ENCODE measurements at places on chromosomes 3 and 15.

- peak; percentile 62 for DNase-seq
These were observed 16.9 kb upstream of the LPP start for GRCh38 chr3:188137051-188137450.

DNA sequence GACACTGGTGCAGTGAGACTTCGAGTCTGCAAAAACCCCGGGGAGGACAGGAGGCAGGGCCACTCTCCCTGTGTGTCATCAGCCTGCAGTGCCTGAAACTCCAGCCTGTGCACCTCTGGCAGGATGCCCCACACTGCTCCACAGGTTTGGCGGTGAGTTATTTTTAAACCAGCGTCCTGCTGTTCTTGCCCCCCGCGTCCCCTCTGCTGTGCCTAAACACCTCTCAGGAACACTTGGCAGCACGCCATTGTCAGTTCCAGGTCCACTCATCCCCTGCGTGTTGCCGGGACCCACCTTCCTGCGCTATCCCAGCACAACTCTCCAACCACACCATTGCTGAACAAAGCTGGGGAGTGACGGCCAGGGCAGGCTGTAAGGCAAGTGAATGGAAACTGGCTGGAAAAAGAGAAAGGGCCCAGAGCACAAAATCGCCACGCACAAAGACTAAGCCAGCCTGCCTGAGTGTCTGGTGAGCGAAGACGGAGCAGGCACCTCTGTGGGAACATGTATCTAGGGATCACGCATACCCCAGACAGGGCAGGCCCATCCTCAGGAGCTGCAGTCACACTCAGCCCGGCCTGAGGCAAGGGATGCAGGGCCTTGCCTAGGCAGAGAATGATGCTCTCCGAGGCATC is 3.1 kb upstream of the PLA2G4F start:
- DNase-seq = no peak

- no peak for DNase-seq
These were observed 56.0 kb downstream of the MEF2A start for GRCh38 chr15:99621767-99622166.

- DNase-seq = no peak
These were observed 23.5 kb downstream of the LSM3 start for GRCh38 chr3:14201940-14202684.

DNA sequence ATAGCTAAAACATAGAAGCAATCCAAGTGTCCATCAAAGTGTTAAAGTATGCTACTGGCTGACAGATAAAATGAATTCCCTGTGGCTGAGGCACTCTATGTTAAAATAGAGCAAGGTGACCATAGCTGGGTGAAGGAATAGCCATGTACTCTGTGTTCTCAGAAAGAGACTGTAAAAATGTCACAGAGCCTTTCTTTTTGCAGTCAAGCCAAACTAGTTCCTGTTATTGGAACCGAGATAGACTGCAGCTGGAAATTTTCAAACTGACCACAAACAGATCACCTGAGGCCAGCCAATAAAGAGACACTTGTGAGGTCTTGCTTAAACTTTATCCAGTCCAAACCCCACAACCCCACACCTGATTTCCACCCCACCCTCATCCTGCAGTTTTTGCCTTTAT is 422.8 kb upstream of the NAALADL2 start:
- DNase-seq = no peak

- DNase-seq = no peak
These were observed 60.5 kb upstream of the KY start for GRCh38 chr3:134711284-134711683.

- no peak for DNase-seq
These were observed 105.5 kb downstream of the ADAM10 start for GRCh38 chr15:58643996-58644395.

GRCh38 chr3:2861120-2861519 is 249.1 kb downstream of the IL5RA start:
- no peak for DNase-seq

GRCh38 chr15:40499931-40500330 is 29.1 kb downstream of the CHST14 start:
- DNase-seq = no peak

DNA sequence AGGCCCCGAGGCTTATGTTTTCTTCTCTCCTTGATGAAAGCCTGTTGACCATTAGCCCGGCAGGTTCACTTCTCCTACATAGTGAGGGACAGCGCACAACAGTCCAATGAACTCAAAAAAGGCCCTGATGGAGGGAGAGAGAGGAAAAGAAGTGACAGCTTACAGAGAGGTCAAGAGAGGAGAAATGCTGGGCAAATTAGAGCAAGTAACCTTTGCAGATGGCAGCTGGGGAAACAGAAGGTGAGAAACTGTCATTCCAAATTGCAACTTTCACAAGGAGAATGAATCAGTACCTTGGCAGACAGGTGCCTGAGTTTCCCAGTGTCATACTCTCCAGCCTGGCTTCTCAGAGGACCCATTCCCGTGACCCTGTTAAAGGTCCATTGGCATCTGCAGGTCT is 252.0 kb downstream of the EPHB1 start:
- DNase-seq = no peak

- DNase-seq = peak; percentile 27
These were observed 51.9 kb downstream of the BBX start for GRCh38 chr3:107574650-107575049.

DNA sequence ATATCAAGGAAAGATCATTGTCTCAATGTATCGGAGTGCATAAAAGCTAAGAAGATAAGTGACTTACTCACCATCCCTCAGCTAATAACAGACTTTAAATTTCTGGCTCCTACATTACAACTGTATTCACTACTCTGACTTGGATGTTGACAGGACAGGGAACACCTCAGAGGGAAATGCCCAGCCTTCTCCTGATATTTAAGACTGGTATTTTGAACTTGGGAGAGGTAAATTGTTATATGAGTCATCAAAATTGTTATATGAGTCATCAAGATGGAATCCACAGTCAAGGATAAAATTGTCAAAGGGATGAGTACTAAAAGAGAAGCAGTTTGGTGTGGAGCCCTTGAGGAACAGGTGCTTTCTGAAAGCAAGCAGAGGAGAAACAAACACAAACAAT is 961.4 kb downstream of the VGLL3 start:
- no peak for DNase-seq

GRCh38 chr3:62562596-62562995 is 189.2 kb upstream of the FEZF2 start:
- no peak for DNase-seq

GRCh38 chr15:79540551-79540950 is 108.4 kb downstream of the MINAR1 start:
- DNase-seq = no peak

GRCh38 chr3:122975163-122975923 is 52.2 kb downstream of the SEMA5B start:
- no peak for DNase-seq

DNA sequence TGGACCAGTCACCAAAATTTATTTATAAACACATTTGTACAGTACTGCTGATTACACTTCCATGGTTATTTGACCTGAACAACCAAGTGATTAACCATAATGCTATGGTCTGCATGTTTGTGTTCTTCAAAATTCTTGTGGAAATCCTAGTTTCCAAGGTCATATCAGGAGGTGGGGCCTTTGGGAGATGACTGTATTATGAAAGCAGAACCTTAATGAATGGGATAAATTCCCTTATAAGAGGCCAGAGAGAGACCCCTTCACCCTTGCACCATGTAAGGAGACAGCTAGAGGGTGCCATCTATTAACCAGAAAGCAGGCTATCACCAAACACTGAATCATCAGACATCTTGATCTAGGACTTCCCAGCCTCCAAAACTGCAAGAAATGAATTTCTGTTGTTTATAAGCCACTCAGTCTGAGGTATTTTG is 1.9 kb downstream of the SCAPER start:
- DNase-seq = no peak

DNA sequence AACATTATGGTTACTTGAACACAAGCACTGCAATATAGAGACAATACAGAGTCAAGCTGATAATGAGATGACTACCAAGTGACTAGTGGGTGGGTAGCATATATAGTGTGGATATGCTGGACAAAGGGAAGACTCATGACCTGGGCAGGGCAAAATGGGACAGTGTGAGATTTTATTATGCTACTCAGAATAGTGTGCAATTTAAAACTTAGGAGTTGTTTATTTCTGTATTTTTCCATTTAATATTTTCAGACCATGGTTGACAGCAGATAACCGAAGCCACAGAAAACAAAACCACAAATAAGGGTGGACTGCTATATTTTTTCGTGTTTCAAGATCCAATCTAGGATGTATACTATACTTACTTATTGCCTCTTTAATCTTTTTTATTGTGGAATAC is 19.6 kb downstream of the GALK2 start:
- DNase-seq = no peak

GRCh38 chr3:69321301-69322157 is 64.4 kb downstream of the FRMD4B start:
- no peak for DNase-seq

DNA sequence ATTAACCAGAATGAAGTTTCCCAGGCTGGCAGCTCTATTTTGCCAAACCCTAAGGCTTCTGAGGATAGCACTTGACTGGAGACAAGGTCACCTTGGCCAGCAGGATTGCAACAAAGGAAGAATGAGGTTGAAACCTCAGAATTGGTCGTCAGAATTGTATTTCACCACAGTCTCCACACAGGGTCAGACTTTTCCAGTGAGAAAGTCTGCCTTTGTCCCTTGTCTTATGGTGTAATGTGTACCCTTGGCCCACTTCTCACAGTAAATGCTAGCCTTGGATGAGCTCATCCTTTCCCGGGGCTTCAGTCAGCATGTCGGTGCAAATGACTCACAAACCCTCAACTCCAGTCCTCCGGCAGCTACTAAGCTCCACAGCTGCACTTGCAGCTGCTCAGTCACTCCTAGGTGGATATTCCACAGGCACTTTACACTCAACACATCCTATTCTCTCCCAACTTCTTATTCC is 19.7 kb downstream of the SSR3 start:
- DNase-seq = peak; percentile 83

DNA sequence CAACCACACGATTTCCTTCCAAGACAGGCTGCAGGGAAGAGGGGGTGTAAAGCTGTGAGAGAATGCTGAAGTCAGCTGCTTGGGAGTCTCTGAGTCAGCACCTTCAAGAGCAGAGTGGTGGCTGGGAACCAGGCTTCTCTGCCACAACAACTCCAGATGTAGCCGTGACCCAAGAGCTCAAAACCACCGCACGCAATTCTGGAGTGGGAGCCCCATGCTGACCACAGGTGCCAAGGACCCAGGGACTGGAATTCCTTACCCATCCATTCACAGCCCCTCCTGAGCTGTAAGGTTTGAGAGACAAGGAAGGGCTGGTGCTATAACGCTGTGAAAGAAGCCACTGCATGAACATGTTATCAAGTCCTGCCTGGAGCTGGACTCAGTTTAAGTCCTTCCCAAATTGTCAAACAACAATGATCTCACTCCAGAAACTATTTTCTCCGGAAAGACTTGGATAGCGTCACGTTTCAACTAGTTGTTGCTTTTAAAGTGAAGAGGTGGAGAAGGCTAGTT is 61.4 kb downstream of the UMPS start:
- no peak for DNase-seq

- no peak for DNase-seq
These were observed 26.0 kb downstream of the PPCDC start for GRCh38 chr15:75049392-75049791.

DNA sequence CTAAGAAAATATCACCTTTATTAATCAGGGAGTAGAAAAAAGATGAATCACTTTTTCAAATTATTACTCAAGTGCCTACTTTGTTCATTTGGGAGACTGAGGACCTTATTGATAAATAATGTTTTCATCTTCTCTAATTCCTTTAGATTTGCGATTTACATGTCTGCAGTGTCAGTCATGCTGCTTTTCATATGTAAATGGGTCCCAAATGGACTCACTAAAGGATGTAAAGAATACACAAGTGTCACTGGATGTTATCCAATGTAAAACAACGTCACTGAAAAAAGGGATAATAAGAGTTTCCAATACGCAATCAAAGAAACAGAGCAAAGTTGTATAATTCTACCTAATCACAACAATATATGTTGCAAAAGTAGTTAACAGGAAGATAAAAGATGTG is 84.9 kb downstream of the TFDP2 start:
- DNase-seq = no peak

DNA sequence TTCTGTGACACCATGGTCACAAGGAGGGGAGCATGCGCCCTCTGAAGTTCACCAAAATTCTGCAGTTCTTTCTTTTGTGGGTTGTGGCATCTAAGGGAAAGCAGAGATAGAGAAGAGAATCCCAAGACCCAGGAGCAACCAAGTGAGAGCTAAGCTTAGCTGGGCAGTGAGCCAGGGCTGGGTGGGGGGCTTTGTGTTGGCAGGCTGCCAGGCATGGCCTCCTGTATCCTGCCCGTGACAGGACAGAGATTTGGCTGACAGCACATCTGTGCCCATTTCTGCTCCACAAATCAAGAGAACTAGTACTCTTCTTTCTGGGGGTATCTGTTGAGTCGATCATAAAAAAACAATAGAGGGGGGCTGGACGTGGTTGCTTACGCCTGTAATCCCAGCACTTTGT is 66.2 kb downstream of the NMNAT3 start:
- no peak for DNase-seq

GRCh38 chr15:36748366-36749115 is 169.1 kb downstream of the CDIN1 start:
- no peak for DNase-seq

DNA sequence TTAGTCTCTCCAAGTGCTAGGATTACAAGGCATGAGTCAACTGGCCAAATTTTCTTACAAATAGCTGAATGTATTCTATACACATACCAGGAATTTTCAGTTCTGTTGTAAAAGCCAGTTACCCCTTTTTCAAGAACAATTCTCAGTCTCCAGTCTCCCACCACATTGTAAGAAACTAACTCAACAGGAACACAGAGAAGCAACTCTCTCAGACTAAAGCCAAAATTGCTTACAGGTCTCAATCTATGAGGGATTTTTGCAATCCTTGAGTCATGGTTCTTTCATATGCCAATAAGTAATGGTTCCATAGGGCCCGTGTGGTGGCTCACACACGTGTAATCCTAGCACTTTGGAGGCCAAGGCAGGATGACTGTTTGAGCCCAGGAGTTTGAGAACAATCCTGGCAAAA is 8.5 kb downstream of the IP6K2 start:
- no peak for DNase-seq

GRCh38 chr3:49785565-49786356 is 581 bp downstream of the IP6K1 start:
- DNase-seq = no peak

DNA sequence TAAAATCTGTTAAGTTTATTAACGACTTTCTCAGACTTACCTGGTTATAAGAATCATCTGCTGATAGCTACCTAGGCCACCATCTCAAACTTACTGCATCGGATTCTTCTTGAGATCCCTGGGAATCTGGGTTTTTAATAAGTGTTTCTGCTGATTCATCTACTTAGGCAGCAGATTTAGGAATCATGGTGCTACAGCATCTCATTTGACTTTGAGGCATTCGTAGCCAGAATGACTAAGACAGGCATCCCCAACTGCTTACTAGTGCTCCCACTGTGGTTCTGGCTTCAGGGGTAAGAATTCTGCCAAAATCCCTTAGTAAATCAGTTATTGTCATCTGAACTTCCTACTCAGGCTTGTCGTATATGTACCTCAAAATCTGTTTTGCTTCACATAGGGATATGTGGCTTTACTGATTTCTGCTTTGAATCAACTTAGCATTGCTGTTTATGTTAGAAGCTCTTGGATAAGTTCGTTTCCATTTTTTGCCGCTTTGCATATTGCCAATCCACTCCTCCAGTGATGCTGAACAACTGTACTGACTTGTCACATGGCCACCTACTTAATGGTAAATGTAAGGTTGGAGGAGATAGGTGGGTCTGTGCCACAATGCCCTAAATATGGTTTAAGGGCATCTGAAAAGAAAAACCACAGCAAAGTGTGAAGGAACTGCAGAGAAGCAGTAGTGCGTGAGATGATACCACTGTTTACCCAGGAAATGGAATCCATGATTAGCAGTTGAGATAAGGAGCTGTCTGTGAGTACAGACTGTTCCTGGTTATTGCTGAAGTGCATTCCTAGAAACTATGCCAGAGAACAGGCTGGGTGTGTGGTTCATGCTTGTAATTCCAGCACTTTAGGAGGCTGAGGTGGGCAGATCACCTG is 60.3 kb downstream of the MAP6D1 start:
- no peak for DNase-seq
